ENCODE measurements at places on chromosomes 2 and 18.

DNA sequence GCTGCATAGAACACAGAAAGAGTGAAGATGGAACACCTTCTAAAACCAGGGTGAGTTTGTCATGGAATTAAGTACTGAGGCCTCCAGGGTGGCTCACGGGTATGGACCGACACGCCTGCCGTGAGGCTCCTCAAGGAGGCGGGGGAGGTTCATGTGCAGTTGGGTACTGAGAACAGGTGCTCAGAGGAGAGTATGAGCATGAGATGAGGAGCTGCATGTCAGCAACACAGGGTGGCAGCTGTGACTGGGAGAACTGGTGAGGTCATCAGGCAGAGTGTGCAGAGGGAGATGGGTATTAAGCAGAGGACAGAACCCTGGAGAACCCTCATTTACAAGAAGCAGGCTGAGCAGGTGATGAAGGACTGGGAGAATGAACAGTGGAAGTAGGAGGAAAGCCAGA is 63.2 kb upstream of the KLHL29 start:
- DNase-seq: no peak

DNA sequence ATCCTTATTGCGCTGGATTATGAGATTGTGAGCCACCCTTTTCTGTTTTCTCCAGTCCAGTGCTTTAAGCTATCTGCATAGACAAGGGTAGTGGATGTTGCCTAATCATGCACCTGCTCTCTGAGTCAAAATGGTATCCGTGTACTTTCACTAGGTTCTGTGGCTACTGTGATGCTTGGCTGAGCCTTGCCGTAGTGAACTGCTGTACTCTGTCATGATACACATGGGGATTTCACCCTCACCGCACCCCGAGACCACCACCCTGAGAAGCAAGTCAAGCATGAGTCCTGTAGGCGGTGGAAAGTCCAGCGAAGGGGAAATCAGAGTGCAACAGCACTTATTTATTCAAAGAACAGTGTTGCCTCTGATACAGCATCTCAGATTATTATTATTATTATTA is 55.0 kb downstream of the ARHGAP25 start:
- no peak for DNase-seq

DNA sequence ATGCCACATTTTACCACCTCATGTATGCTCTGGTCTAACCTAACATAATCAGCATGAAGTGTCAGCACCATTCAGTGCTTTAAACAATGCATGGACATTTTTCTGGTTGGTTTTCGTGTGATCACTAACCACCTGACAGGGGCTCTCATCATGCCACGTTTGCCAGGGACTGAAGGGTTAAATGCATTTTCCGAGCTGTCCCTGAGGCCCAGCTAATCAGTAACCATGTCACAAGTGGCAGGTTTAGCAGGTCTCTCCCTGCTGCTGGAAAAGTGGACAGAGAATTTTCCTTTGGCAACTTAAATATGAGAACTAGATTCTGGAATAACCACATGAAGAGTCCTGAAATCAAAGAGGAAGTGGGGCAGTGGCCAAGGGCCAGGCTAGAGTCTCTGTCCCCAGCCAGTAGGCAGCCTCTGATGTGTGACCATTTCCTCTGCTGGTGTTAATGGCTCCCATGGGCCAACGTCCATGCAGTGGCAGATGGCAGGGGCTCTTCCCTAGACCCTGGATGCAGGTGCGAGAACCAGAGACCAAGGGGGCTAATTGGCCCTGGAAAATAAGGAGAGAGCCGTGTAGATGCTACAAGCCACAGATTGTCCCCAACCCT is 69.5 kb downstream of the TPGS2 start:
- DNase-seq: no peak

- no peak for DNase-seq
These were observed 877 bp downstream of the INHBB start for GRCh38 chr2:120346667-120347358.

GRCh38 chr2:209956271-209956670 is 46.2 kb upstream of the RPE start:
- no peak for DNase-seq

GRCh38 chr18:46369323-46369722 is 265.1 kb downstream of the HAUS1 start:
- DNase-seq: no peak

All from activated effector memory CD4-positive, alpha-beta T cell treated with Interleukin-2 at 50 U/mL for 16 hours (primary cell).